Activated T-cell treated with anti-CD3 and anti-CD28 coated beads, Interleukin-2, amount 50 U/mL, for 24 hours (primary cell): ENCODE measurements at places on chromosomes 3 and 15.

- no peak for DNase-seq
Observed at GRCh38 chr3:12681943-12682390, 18.1 kb upstream of the RAF1 start.

DNA sequence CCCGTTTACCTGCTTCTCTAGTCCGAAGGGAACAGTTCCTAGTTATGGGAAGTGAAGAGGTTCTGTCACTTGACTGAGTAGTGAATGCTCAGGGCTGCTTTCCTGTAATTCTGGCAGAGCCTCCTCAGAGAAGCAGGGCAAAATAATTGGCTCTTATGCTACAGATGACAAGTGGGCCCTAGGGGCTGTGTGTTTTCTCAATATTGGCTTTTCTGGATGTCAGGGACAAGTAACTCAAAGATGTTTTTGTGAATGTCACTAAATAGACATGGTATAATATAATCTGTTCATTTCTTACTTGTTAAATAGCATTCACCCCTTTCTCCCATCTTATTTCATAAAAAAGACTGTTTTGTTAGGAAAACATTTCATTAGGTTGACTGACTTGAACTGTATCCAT, 40.1 kb downstream of the SGO1 start:
- no peak for DNase-seq

GRCh38 chr15:47787875-47788274, 70.6 kb downstream of the SEMA6D start:
- DNase-seq = no peak

DNA sequence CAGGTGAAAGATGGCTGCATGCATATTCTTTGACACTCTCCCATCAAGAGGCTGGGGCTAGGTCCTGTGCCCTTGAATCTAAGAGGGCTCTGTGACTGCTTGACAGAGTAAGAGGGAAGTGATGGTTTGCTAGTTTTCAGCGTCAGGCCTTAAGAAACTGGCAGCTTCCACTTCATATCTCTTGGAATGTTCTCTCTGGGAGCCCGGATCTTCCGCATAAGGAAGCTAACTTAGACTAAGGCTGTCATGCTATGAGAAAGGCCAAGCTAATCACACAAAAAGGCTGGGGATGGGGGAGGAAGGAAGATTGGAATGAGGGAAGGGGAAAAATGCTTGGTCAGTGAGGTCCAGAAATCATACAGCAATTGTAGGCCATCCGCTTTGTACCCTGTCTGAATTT, 50.0 kb downstream of the MB21D2 start:
- DNase-seq = no peak

DNA sequence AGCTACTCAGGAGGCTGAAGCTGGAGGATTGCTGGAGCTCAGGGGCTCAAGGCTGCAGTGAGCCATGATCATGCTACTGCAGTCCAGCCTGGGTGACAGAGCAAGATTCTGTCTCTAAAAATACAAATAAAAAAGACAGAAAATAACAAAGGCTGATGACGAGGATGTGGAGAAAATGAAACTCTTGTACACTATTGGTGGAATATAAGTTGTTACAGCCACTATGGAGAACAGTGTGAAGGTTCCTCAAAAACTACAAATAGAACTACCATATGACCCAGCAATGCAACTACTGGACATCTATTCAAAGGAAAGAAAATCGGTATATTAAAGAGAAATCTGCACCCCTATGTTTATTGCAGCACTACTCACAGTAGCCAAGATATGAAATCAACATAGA, 526.7 kb upstream of the NAALADL2 start:
- DNase-seq = no peak

- no peak for DNase-seq
Observed at GRCh38 chr15:79004336-79004735, 59.5 kb upstream of the CTSH start.

- no peak for DNase-seq
Observed at GRCh38 chr3:134161898-134162615, 88.6 kb downstream of the RYK start.

DNA sequence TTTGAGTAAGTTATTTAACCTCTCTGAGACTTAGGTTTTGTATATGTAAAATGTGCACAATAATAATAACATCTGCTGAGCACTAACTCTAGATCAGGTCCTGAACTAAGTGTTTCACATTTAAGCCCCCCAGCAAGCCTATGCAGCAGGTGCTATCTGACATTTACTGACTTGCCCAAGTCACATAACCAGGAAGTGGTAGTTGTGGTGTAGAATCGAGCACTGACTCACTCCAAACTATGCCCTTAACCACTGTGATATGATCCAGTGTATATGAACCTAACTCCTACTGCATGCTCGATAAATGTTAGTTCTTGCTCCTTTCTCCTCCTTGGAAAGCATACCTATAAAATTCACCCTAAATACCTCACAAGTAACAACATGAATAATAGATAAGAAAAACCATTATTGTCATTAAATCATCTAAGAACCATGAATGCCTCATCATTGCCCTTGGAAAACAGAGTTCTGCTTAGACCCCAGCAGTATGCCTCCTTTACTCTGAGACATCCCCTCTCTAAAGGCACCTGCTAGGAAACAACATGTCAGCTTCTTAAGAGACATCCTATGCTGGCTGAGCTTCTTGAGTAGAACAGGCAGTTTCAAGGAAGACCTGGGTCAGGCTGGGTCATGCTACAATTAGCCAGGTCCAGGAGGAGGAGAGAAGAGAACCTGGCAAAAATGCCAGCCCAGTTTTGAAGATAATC, 3.0 kb upstream of the SHC4 start:
- DNase-seq = no peak

DNA sequence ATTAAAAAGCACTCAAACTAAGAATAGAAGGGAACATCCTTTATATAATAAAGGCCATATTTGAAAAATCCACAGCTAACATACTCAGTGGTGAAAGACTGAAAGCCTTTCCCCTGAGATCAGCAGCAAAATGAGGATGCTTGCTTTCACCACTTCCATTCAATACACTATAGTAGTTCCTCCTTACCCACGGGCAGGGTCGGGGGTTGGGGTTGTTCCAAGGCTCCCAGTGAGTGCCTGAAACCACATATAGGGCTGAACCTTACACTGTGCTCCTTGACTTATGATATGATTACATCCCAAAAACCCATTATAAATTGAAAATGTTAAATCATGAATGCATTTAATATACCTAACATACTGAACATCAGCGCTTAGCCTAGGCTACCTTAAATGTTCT, 37.7 kb downstream of the ALDH1L1 start:
- no peak for DNase-seq

DNA sequence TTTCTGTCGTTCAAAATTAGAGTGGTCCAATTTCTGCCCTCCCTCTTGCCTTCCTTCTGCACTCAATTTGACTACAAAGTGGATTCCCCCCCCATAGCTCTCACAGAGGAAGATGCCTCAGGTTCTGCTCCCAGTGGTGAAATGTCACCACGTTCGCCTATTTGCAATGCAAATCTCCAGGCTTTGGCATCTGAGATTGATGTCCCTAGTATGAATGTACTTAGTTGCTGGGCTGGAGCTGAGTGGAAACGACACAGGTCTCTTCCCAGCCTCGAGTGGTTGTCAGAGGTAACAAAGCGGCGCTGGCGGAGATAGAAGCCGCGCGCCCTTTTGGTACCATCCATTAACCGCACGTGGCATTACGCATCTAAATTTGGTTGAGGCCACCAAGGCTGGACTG, 860.1 kb downstream of the MCTP2 start:
- no peak for DNase-seq

DNA sequence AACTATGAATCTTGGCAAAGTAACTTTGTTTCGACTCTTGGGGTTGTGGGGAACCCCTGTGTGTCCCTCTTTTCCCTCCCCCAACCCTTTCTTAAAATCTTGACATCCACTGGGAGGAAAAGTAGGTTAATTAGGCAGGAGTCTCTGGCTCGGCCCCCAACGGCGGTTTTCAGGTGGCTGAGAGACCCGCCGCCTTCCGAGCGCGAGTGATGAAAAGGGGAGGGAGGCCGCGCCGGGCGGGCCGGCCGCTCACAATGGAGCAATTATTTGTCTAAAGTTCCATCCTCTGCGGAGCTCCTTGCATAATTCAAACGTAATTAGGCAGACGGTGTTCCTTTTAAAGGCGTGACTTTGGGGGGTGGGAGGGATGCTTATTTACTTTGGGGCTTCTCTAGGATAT, 51.7 kb downstream of the ZIC4 start:
- no peak for DNase-seq

- no peak for DNase-seq
Observed at GRCh38 chr3:136343873-136344555, 93.9 kb downstream of the PCCB start.

GRCh38 chr3:11370191-11370590, 98.0 kb downstream of the ATG7 start:
- DNase-seq = no peak

- peak; percentile 55 for DNase-seq
Observed at GRCh38 chr3:156483961-156484787, 70.7 kb downstream of the SSR3 start.

DNA sequence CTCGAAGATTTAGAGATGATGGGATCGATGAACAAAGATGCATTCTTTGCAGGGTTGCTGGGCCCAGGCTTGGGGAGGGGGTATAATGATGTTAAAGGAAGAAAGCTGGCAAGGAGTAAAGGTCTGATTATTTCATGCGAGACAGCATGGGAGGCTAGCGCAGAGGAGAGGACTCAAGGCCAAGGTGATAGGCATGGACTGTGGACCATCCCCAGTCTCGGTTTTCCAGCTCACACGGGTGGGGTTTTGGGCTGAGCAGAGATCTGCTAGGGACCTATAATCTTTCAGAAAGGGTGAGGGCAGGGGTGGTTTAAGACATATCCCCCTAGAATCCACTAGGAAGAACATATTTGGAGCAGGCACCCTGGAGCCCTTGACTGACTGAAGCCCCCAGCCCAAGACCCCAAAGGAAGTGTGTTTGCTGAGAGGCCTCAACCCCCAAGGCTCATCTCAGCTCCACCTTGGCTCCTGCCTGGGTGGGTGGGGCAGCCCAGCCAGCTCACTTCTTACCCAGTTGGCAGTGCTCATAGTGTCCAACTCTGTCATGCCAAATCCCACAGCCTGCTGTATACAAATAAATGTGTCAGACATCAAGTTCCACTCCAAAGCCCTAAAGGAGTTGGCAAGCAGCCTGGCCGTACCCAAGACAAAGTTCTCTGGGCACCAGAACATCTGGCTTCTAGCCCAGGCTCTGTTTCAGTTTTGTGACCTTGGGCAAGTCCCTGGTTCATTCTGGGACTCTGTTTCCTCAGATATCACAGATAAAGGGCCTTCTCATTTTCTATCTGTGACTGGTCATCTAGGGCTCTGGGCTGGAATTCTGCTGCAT, 17.9 kb downstream of the ACSBG1 start:
- DNase-seq = no peak

- DNase-seq = no peak
Observed at GRCh38 chr3:126337980-126338651, 19.1 kb downstream of the KLF15 start.

DNA sequence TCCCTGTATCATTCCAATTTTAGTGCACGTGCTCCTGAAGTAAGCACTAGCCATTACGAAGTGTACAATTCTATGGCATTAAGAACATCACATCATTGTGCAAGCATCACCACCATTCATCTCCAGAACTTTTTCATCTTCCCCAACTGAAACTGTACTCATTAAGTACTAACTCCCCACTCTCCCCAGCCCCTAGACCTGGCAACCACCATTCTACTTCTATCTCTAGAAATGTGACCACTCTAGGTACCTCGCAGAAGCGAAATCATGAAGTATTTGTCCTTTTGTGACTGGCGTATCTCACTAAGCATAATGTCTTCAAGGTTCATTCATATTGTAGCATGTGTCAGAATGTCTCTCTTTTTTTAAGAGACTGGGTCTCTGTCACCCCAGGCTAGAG, 11.4 kb downstream of the PPP1R2 start:
- no peak for DNase-seq

DNA sequence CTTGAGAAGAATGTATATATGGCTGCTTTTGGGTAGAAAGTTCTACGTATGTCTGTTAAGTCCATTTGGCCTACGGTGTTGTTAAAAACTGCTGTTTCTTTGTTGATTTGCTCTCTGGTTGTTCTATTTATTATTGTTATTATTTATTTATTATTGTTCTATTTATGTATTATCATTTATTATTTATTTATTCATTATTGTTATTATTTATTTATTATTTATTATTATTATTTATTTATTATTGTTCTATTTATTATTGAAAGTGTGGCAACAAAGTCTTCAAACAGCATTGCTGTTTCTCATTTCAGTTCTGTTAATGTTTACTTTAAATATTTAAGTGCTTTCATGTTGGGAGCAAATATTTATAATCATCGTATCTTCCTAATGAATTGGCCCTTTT, 66.7 kb downstream of the SI start:
- DNase-seq = no peak

- DNase-seq = no peak
Observed at GRCh38 chr3:124059580-124059979, 67.7 kb upstream of the ROPN1 start.

- peak; percentile 55 for DNase-seq
Observed at GRCh38 chr3:13654330-13655060, 105.6 kb downstream of the FBLN2 start.

DNA sequence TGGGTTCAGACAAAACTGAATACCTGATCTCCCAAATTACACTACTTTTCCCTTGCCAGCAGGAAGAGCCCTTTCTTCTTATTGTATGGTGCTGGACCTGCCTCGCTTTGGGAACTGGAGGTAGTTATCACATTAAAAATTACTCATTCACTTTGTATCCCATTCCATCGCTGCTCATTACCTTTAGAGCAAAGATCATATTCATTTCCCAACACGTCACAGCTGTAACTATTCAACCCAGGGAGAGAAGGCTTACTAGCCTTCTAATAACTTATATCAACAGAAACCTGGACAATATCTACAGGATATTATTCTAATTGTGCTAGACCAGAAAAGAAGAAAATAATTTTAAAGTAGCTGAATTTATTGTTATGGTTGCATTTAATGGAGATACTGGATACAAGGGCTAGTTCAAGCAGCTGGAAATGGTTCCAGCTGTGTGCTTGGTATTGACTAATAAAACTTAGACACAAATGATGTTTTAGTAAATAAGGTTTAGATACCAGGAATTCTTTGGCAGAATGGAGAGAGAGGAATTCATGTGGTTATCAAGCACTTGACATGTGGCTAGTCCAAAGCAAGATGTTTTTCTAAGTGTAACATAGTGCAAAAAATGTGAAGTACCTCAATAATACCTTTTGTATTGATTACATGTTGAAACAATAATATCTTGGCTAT, 656.3 kb downstream of the ROBO1 start:
- no peak for DNase-seq

DNA sequence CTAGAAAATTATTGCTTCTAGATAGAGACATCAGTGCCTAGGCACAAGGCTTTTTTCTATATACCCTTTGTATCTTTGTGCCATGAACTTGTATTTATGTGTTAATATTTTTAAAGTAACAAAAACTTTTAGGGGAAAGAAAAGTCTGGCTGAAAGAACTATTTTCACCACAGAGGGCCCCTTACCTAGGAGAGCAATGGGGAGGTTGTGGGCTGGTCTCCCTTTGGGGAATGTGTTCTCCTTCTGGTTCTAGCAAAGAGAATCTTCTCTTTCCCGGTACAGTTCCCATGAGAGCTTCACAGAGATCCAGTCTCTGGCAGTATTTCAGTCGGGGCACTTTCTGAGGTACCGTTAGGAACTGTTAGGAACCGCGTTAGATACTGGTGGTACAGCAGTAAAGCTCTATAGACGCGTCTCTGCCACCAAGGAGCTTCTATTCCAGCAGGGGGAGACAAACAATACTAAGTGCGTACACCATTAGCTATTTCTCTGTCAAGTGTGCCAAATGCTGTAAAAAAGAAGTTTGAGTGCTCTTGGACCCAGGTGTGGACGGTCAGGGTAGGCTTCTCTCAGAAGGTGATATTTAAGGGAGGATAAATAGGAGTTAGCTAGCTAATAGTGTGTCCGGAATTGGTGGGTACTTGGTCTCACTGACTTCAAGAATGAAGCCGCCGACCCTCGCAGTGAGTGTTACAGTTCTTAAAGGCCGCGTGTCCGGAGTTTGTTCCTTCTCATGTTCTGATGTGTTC, 4.6 kb upstream of the EPB42 start:
- peak; percentile 43 for DNase-seq
